ENCODE measurements at places on chromosomes 13 and 19.

GRCh38 chr13:97344265-97345175 lies 89.4 kb upstream of the RAP2A start:
- DNase-seq = peak; percentile 31

DNA sequence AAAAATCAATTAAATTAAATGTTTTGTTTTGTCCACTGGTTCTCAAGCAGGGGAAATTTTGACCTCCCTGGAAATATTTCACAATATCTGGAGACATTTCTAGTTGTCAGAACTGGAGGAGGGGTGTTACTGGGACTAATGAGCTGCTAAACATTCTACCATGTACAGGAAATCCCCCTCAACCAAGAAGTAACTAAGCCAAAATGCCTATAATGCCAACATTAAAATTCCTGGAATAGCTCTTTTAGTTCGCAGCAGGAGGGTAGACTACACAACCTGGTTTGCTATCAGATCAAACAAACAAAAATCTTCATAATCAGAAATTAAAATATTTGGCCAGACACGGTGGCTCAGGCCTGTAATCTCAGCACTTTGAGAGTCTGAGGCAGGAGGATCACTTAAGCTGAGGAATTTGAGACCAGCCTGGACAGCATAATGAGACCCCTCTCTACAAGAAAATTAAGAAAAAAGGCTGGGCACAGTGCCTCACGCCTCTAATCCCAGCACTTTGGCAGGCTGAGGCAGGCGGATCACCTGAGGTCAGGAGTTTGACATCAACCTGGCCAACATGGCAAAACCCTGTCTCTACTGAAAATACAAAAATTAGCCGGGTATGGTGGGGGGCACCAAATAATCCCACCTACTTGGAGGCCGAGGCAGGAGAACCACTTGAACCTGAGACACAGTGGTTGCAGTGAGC lies 13.7 kb upstream of the SMARCA4 start:
- DNase-seq = no peak

DNA sequence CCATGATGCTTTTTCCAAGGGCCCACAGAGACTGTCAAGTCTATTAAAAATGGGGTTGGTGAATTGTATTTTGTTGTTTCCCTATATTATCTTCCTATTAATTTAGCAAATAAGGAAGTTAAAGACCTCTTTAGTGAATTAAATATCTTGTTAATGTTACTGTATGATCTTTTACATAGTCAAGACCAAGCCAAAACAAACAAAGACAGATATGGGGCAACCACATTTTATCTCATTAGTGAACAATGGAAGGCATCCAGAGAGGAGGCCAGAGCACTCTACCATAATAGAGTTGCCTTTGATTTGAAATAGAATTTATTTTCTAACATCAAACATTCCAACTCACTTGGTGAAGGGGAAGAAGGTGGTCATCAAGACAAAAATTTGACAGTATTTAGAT lies 169.4 kb downstream of the B3GLCT start:
- no peak for DNase-seq

GRCh38 chr19:18393836-18394235 lies 3.6 kb downstream of the LRRC25 start:
- DNase-seq = no peak

DNA sequence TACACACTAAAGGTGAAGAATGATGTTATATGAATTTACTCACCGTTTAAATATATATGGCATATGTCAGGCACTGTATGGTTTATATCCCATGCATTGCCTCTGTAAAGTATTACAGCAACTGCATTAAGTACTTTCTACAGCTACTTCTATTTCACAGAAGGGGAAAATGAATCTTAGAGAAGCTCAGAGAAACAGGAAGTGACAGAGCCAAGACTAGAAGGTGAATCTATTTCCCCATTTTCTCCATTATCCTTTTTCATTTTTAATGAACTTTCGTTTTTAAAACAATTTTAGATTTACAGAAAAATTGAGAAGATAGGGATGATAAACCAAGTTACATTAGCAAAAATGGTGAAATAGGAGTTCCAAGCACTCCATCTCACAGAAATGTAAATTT lies 863.3 kb downstream of the UQCRFS1 start:
- no peak for DNase-seq

- peak; percentile 18 for DNase-seq
These were observed 21.5 kb upstream of the GSX1 start for GRCh38 chr13:27770809-27771208.

DNA sequence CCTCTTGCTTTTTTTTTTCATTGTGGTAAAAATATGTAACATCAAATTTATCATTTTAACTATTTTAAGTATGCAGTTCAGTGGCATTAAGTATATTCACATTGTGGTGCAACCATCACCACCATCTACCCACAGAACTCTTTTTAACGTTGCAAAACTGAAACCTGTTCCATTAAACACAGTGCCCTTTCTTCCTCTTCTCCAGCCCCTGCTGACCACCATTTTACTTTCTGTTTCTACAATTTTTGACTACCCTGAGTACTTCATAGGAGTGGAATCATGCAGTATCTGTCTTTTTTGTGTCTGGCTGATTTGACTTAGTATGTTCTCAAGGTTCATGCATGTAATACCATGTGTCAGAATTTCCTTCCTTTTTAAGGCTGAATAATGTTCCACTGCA lies 153.1 kb downstream of the FGF9 start:
- no peak for DNase-seq

DNA sequence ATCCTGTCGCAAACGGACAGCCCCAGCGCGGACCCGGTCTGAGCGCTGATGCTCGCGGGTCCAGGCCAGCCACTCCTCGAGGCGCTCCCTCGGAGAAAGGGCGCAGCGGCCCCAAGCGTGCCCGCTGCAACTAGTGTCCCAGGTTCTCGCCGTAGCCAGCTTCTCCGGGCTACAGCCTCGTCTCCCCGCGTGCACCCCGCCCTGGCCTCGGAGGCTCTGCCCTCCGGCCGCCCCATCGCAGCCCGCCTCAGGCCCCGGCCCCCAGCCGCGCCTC lies 487 bp downstream of the FLT1 start:
- DNase-seq = no peak

- no peak for DNase-seq
These were observed 396.5 kb downstream of the IRS2 start for GRCh38 chr13:109389892-109390345.

- DNase-seq = no peak
These were observed 170.8 kb downstream of the NUFIP1 start for GRCh38 chr13:44818428-44818827.

GRCh38 chr13:55069746-55070145 lies 2041.1 kb downstream of the OLFM4 start:
- no peak for DNase-seq

DNA sequence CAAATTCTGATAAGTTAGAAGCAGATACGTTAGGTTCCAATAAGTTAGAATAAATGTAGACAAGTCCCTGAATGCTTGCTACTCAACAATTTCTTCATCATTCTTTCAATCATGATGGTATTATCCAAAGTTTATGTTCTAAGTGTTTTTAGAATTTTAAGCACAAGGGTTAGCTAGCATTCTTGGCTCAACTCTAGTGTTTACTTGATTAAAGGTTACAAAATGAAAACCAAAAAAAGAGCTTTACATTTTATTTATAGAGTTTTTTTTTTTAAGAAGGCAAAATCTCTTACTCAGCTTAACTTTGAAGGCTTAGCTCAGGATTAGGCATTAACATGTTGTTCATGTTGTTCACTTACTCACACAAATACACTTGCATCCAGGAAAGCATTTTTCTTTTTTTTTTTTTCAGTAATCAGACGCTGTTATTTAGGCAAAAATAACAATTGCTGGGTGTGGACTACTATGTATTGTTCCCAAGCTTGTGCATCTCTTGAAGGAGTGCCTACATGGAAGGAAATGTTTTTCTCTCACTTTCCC lies 420.6 kb downstream of the DCT start:
- DNase-seq = no peak

- no peak for DNase-seq
These were observed 10.7 kb upstream of the PABPC3 start for GRCh38 chr13:25085125-25085742.

DNA sequence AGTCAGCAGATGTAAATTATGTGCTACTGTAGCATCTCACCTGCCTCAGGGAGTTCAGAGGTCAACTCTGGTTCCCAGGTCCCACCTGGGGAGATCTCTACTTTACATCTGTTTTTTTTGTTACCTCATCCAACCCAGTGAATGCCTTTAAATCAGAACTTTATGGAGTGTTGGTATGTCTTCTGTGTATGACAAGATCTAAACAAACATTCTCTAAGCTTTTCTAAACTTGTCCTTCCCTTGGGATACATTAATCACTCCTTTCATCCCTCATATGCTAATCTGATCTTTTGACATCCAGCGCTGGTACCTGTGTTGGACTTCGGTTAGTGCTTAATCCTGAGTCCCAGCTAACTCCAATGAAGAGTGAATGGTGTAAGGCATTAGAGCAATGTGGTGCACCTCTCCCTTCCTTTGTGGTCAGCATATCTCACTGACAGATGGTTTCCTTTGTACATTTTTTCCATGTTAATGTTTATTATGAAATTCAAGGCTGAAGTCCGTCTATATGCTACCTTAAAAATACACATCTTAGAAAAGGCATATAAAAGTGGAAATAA lies 213.4 kb downstream of the ABCC4 start:
- DNase-seq = no peak

DNA sequence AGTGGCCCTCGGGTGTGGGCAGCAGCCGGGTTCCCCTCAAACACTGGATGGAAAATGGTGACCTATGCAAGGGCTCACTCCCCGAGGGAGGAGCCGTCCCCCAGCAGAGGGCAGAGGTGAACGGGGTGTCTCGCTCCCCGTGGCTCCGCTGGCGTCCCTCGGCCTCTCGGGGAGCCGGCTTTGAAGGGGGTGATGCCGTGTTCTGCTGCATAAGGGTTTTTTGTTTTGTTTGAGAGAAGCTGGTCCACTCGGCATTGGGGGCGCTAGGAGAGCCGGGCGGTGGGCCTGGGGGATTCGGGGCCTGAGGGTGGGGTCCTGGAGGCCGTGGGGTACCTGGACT lies 4.0 kb downstream of the EFNA2 start:
- DNase-seq = no peak

DNA sequence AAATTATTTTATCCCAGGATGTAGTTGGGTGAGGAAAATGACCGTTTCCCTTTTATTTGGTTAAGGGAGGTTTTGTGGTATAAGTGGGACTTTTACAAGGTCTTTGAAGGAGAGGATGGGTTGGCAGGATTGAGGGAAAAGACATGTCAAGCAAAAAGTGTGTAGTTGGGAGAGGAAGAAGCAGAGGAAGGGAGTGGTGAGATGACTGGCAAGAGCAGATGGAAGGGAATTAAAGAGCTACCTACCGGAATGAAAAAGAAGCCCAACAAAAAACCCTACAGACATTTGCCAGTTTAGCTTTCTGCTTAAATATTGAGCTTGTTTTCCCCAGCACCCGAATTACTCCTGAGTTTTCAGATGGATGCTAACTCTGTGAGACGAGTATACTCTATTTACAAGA lies 19.6 kb downstream of the FRY start:
- no peak for DNase-seq

GRCh38 chr19:8045872-8046568 lies 6.5 kb upstream of the CCL25 start:
- DNase-seq = no peak
